ENCODE measurements at places on chromosomes 7 and 10. TPM values are rescaled to one million over a fixed set of nuclear protein-coding genes. Genes with fewer than 3 reads are reported as not detected.

The NKX1-2 gene
- not detected for total RNA-seq

The GIMAP1 gene
- total RNA-seq: 51.2 TPM

The ABCA13 gene
- 7.1 TPM for total RNA-seq

GRCh38 chr7:52909935-52910334, 125.5 kb upstream of the POM121L12 start:
- DNase-seq: no peak

- DNase-seq: no peak
These were observed 18.5 kb downstream of the ESYT2 start for GRCh38 chr7:158810846-158811245.

GRCh38 chr7:97043281-97043680, 18.6 kb upstream of the DLX5 start:
- no peak for DNase-seq

DNA sequence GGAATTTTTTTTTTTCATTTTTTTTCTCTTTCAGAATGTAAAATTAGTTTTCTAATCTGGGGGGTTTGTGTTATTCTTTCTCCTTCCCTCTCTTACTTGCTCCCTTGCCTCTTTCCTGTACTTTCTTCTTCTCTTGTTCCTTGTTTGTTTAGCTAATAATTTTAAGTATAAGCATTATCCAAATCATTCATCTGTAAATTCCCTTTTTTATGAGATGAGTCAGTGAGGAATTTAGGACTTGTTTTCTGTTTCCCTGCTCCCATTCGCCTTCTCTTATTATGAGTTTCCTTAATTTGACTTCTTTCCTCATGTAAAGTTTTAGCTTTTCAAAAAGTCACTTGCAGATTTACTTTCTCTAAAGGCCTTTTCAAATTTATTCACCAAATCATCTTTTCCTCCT, 154.6 kb upstream of the ETV1 start:
- DNase-seq: no peak

- DNase-seq: no peak
These were observed 23.1 kb downstream of the PLPP4 start for GRCh38 chr10:120480065-120480600.
